Glomerular endothelial cell (primary cell): ENCODE measurements at places on chromosomes 7 and 10. TPM values are rescaled to one million over a fixed set of nuclear protein-coding genes. Genes with fewer than 3 reads are reported as not detected.

The CDHR3 gene
- 2.0 and 4.5 TPM in 2 replicates for total RNA-seq

The CDC14C gene
- not detected in 2 replicates for total RNA-seq

The ABCB1 gene
- total RNA-seq, result 1.3 and 3.7 TPM in 2 replicates

The TMEM176A gene
- not detected in 2 replicates for total RNA-seq

The GPR158 gene
- not detected in 2 replicates for total RNA-seq

The TMEM236 gene
- 0.18 and 0.48 TPM in 2 replicates for total RNA-seq

The SHH gene
- total RNA-seq, result 0.06 and 1.0 TPM in 2 replicates

The RBP3 gene
- total RNA-seq, result not detected in 2 replicates

The CALHM1 gene
- not detected in 2 replicates for total RNA-seq
